ENCODE measurements at places on chromosomes 1 and 21.

DNA sequence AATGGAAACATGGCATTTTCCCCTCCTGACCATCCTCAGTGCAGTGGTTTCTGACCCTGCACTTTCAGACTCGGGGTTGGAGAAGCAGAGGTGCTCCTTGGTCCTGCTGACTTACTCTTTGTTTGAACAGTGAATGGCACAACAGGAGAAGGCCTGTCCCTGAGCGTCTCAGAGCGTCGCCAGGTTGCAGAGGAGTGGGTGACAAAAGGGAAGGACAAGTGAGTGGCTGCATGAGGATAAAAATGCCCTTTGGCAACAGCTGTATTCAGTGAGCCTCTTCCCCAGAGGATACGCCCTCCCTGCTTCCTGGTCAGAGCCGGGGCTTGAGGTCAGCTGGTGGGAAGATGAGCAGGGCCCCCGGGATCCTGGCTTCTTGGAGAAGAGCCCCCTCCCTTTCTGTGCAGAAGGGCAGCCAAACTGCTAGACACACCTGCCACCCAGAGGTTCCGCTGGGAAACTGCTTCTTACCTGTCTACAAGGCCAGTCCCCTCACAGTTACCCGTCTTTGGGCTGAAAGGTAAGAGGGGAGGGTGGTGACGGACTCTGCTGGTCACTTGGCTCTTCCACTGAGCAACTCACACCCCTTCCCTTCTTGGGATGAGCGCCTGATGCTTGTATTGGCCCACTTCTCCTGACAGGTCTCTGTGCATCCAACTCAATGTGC, 16.6 kb downstream of the NPL start:
- no peak for DNase-seq

DNA sequence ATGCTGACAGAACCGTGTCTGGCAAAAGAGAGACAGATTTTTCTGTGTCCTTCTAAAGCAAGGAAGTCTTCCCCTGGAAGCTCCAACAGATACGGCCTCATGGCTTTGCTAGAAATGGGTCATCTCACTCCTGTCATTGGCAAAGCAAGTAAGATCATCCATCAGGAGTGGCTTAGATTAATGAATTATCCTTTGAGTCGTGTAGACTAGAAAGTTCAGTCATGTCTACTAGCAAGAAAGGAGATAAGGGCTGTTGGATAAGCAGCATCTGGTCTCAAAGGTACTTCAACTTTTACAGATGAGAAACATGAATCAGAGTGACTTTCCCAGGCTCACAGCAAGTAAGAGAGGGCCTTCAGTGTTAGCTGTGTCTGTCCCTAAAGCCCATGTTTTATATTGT, 3.4 kb upstream of the AGO3 start:
- DNase-seq: no peak

DNA sequence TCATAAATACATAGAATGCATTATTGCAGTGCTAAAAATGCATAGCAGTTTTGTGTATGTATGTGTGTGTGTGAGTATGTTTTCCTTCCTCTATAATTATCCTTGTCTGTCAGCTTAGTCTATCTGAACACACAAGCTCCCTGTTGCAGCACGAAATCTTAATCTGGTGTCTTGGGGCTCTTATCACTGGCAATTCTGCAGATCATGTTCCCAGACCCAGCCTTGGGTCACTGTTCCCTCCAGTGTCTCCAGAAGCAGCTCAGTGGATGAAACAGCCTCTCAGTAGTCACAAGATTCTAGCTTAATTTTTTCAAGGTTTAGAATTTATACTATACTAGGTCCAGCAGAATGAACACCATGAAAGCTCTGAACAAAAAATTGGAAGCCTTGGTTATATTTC, 777.9 kb downstream of the MRPL39 start:
- no peak for DNase-seq

DNA sequence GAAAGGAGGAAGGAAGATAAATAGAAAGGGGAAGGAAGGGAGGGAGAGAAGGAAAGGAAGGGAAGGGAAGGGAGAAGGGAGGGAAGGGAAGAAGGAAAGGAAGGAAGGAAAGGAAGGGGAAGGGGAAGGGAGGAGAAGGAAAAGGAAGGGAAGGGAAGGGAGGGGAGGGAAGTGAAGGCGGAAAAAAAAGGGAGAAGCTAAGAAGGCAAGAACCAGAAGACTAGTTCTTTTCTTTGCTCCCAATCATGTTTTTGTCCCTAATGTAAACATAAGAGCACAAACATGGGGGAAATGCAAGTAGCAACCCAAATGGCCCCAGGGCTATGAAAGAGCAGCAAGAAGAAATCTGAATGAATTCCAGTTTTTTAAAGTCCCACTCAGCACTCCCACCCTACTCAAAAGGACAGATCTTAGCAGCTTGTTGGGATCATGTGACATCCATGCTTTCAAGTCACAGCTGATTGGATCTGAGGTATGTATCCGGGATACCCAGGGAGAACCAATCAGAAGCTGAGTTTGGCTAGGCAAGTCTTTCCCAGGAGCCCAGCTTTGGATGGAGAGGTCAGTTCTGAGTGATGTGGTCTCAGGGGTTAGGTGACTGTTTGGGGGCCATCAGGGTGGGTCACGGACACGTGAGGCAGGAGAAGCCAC, 24.2 kb upstream of the FHAD1 start:
- DNase-seq: no peak

GRCh38 chr1:178055779-178056471, 38.0 kb upstream of the RASAL2 start:
- DNase-seq: no peak

DNA sequence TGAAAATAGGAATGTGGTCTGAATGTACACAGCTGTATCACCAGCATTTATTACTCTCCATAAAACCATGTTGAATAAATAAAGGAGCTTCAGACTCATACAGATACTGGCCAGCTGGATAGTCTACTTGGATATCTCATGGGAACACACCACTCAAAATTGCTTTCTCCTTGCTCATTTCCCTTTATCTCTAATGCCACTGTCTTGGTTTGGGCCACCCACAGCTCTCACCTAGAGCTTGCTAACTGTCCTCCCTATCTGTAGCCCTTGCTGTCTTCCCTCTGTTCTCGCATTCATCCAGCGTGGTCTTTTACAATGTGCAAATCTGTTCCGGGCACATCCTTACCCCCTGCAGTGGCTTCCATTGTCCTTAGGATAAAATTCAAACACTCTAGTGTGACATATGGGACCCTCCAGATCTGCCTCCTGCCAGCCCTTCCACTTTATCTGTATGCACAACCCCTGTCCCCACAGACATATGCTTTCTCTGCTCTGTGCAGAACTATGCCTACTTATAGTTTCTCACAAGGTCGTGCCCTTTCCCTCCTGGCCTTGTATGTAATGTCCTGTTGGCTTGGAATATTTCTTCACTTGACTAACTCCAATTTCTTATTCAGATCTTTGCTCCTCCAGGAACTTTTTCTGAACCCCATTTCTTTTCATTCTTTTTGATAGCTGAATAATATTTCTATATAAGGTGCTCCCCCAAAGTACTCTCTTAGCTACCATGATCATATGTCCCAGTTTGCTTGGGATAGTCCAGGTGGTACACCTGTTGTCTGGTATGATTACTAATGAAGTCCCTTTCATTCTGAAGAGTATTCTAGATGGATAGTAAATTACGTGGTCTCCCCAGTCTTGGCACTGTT, 2.9 kb downstream of the FLVCR1 start:
- DNase-seq: no peak

GRCh38 chr1:33618636-33619035, 146.2 kb downstream of the ZSCAN20 start:
- DNase-seq: no peak

DNA sequence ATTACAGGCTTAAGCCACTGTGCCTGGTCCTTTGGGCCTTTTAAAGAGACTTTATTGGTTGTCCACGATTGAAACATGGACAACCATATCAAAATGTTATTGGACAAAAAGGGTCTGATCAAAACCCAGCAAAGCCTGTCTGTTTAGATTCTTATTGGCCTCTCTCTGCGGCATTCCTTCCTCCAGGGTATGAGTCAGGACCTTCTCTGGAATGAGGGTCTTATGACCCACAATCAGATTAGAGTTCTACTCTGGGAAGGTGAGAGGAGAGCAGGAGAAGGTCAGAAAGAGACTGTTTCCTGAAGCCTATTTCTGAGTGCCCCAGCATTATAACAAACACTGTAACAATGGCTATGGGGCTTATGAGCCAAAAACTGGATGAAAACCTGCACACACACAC, 7.9 kb downstream of the LURAP1 start:
- no peak for DNase-seq

GRCh38 chr1:237911911-237912310, 21.2 kb upstream of the ZP4 start:
- DNase-seq: no peak

GRCh38 chr1:27726173-27727044, 648 bp downstream of the FAM76A start:
- DNase-seq: no peak

GRCh38 chr1:147664206-147664605, 6.1 kb downstream of the ACP6 start:
- DNase-seq: no peak

DNA sequence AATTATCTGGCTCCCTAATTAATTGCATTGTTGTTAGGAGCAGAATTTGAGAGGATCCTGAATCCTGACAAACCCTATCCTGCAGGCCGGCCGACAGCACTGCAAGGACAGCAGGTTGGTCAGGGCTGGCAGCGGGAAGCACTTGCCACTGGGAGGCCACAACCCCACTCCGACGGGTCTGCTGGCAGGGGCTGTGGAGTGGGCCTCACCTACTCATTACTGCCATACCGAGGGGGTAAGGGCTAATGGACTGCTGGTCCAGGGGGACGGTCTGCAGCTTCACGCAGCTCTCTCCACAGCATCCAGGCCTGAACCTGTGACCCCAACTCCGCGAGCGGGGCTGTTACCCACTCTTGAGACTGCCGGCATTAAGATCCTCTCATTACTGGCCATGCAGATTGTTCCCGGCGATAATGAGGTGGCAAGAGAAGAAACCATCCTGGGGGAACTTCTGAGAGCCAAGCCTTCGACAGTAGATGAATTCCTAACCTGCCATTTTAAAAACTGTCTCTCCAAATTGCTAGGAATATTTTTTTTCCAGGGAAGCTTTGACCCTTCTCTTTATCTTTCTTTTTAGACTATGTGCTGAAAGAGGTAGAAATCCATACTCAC, 501.3 kb downstream of the OMA1 start:
- DNase-seq: no peak

DNA sequence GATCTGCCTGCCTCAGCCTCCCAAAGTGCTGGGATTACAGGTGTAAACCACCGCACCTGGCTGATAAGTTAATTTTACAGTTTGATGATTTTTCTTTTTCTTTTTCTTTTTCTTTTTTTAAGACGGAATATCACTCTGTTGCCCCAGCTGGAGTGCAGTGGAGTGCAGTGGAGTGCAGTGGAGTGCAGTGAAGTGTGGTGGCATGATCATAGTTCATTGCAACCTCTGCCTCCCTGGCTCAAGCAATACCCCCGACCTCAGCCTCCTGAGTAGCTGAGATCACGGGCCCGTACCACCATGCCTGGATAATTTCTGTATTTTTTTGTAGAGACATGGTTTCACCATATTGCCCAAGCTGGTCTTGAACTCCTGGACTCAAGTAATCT, 84.4 kb upstream of the CXADR start:
- no peak for DNase-seq

DNA sequence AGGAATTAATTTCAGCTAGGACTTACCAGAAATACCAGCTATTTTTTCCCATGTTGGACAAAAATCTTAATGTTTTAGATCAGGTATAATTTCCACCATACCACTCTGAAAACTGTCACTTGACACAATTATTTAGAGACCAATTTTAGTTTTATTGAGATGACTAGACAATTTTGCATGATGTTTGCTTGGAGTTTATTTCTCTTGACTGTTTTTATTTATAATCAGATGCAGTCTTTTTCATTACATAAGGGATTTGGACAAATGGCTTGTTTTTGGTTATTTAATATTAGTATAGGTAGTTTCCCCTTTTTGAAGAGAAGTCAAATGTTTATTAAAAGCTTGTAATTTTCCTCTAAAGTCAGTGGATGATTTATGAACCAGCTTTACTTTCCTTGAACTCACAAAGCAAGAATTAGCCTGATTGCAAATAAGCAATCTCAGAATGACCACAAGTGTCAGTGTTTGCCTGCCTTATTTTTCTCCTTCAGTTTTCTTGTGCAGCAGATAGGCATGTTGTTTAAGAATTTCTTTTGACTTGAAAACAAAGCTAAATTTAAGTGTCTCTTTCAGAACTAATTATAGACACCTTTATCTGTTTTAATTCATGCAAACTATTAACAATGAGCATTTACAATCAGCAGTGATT, 3.8 kb upstream of the B3GALT2 start:
- no peak for DNase-seq

DNA sequence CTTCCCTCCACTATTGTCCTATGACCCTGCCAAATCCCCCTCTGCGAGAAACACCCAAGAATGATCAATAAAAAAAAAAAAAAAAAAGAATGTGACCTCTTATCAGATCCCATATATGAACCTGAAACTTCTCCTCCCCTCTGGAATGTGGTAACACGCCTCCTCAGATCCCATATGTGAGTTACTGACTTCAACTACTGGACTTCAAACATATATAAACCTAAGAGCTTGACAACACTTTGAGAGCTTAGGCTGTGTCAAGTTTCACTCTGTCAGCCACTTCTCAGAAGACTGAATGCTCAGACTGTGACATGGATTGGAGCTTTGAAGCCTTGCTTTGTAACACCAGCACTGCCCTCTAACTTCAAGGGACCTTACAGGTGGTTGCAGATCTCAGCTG, 148.4 kb downstream of the COP1 start:
- no peak for DNase-seq

DNA sequence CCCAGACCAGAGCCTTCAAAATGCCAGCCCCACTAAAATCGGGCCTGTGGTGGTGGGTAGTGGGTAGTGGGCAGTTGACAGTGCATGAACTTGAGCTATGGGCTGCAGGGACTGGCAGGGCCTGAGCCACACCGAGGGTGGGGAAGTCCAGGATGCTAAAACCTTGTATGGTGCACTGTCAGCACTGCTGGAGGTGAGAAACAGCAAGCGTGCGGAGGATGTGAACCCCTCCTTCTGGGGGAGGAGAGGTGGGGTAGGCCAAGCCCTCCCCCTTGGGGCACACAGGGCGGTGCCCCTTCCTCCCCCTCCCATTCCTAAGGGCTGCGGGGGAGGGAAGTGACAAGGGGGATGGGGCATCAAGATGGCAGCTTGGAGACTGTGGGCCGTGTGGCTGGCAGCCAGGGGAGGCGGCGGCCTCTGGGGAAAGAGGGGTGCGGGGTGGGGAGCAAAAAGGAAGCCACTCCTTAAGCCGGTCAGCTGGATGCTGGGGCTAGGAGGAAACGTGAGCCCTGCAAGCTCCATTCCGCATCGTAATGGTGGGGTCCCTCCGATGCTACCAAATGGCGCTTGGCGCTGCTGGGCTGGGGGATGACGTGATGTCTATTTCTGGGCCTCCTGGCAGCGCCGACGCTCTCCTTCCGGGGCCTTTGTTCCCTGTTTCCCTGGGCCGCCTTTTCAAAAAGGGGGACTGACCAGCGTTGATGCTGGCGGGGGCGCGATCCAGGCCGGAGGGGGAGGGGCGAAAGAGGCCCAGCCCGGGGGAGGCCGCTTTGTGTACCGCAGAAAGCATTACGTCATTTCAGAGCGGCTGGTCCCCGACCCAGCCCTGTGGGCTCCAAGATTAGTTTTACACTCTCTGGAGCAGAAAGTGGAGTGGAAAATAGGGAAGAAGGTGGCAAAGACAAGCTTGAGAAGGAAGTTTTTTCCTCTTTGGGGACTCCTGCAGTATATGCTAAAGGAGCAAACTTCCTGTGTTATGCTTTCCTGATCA, 809 bp downstream of the SYT11 start:
- DNase-seq: no peak

- no peak for DNase-seq
These were observed 99.0 kb upstream of the RAB4A start for GRCh38 chr1:229171934-229172333.

- DNase-seq: no peak
These were observed 50.4 kb downstream of the MIGA1 start for GRCh38 chr1:77829851-77830250.

- DNase-seq: no peak
These were observed 61.3 kb downstream of the PTBP2 start for GRCh38 chr1:96782856-96783255.
